RPMI8226 (cell line): ENCODE measurements at places on chromosomes 5 and 9.

GRCh38 chr9:124733964-124734740 is 37.0 kb downstream of the NR6A1 start:
- DNase-seq, result peak; percentile 19

- no peak for DNase-seq
These were observed 134.4 kb downstream of the MRPL36 start for GRCh38 chr5:1665231-1665630.

- no peak for DNase-seq
These were observed 362.8 kb upstream of the RPS23 start for GRCh38 chr5:82640916-82641315.

DNA sequence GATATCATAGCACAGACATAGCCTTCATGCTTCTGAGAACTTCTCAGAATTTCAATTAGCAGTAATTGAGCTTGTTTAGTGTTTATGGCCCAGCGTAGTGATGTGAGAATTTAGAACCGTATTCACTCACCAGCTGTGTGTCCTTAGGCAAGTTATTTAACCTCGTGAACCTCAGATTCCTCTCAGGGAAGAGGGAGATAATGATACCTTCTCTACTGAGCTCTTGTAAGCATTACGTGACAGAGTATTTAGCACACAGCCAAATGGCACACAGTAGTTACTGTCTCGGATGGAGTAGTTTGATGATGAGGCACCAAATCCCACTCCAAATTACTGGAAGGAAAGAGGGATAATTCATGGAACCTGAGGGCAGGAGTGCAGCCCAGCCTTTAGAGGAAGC is 429.3 kb downstream of the CCDC171 start:
- DNase-seq, result no peak

DNA sequence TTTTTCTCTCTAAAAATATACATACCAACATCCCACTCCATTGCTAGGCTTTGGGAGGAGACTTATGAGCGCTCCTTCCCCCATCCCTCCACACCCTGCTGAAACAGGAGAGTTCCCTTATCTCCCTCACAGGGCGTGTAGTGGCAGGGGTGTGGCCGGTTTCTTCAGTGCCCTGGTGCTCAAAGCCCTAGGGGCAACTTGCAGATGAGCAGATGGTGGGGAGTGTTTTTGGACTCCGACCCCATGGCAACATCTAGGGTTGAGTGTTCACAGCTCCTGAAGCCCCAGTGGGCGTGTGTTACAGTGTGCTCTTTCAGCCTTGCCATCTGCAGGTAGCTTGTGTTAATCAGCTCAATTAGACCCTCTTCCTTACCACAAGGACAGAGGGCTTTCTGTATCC is 409.5 kb downstream of the MAT2B start:
- DNase-seq, result no peak

- no peak for DNase-seq
These were observed 227.7 kb upstream of the PRR16 start for GRCh38 chr5:120236360-120236759.

DNA sequence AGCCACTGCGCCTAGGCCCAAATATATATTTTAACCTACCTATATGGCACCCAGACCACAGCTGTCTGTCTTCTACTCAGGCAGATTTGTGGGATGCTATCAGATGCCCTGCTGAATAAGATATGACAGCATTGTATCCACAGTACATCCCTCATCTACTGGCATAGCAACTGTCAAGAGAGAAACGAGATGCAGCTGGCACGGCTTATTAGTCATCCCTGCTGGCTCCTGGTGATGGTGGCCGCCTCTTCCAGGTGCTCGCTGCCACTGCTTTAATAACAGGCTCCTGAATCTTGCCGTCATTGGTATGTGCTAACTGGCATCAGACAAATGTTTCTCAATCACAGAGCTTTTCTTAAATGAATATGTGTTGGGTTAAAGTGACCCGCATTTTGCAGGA is 34.0 kb downstream of the B4GALT1 start:
- no peak for DNase-seq

DNA sequence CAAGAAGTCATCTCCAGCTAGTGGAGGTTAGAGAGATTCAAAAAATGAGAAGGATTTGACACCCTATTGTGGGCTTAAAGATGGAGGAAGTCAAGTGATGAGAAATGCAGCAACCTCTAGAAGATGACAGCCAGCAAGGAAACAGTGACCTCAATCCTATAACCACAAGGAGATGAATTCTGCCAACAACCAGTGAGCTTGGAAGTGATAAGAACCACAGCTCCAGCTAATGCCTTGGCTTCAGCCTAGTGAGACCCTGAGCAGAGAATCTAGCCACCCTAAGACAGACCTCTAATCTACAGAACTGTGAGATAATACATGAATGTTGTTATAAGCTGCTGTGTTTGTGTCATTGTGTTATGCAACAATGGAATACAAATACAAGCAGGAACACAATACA is 262.4 kb downstream of the GRIA1 start:
- no peak for DNase-seq

GRCh38 chr9:113737517-113738271 is 138.4 kb upstream of the ZNF618 start:
- peak; percentile 53 for DNase-seq

DNA sequence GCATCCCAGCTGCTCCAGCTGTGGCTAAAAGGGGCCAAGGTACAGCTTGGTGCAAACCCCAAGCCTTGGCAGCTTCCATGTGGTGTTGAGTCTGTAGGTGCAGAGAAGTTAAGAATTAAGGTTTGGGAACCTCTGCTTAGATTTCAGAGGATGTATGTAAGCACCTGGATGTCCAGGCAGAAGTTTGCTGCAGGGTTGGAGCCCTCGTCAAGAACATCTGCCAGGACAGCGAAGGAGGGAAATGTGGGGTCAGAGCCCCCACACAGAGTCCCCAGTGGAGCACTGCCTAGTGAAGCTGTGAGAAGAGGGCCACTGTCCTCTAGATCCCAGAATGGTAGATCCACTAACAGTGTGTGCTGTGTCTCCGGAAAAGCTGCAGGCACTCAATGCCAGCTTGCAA is 236.2 kb upstream of the ADRA1B start:
- DNase-seq, result no peak

DNA sequence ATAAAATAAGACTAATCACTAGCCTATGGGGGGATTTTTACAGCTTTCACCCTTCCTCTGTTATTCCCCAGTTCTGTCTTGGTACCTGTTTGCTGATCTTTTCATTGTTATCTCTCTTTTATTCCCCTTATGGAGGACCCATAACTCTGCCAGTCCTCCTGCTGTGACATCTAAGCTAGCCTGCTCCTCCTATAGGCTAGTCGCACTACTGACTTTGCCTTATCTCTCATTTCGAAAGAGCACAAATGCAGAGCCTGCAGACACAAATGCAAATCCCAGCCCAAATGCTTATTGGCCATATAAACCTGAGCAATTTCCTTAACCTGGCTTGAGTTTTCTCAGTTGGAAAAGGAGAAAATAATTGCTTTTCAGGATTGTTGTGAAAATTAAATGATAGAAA is 59.1 kb upstream of the CAMK4 start:
- DNase-seq, result no peak

GRCh38 chr5:6749026-6749716 is 35.9 kb downstream of the TENT4A start:
- no peak for DNase-seq

GRCh38 chr5:2375757-2376250 is 375.7 kb downstream of the IRX2 start:
- no peak for DNase-seq

GRCh38 chr9:104872656-104873488 is 55.1 kb downstream of the ABCA1 start:
- DNase-seq, result no peak

DNA sequence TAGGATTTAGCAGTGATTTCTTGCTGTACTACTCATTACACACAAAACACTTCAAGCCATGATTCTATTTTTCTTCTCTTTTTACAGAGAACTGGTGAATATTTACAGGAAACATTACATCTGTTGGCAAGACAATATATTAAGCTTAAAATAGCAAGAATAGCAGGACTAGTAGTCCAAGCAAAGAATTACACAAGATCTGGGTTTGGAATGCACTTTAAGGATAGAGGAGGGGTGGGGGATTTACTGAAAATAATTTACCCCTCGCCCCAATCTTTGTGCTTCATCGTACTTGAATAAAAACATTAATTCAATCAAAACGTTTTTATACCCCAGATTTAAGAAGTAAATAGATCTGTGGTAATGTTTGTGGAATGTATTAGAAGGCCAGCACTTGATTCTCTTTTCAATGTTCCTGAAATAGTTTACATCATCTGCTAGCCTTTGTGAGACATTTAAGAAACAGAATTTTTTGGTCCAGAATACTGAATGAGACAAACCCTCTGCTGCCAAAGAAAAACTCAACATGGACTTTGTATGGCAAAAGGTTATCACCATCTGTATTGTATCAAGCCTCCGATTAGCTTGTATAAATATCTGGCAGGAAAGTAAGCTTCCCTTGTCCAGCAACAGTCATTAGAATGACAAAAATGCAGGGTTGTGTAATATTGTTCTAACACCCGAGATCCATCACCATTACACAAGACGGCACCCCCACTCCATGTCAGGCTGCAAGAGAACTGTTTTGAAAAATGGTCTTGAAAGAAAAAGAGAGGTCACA is 23.8 kb downstream of the SVEP1 start:
- no peak for DNase-seq

DNA sequence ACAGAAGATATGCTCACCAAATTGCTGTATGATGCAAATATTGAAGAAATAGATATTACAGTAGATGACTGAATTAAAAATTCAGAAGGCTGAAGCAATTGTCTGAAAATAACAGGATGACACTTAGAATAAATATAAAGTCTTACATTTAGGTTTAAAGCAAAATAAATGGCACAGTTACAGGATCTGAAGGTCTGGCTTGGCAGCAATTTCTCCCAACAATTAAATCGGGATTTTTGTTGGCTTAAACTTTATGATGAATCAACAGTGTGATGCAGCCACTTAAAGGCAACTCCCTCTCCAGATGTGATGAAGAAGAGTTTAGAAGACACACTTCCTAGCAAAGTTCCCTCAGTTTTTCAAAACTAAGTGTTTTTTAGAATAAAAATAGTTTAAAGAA is 80.5 kb downstream of the NREP start:
- DNase-seq, result no peak

DNA sequence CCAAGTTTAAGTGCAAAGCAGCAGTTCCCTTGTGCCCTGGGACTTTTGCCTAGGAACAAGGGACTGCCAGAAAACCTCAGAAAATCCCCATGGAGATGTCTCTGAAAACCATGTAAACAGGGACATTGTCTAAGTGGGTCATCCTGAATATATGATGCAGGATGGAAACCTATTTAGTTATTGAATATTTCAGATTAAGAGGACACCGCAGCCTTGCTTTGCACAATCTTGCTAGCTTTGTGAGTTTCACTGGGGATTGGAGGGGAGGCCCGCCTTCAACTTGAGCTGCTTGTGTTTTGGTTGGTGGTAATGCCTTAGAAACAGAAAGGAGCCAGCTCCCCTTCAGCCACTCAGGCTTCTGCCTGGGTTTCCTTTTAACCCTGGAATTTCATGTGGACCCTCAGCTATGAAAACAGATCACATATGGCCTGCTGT is 112.8 kb downstream of the C9orf152 start:
- no peak for DNase-seq

DNA sequence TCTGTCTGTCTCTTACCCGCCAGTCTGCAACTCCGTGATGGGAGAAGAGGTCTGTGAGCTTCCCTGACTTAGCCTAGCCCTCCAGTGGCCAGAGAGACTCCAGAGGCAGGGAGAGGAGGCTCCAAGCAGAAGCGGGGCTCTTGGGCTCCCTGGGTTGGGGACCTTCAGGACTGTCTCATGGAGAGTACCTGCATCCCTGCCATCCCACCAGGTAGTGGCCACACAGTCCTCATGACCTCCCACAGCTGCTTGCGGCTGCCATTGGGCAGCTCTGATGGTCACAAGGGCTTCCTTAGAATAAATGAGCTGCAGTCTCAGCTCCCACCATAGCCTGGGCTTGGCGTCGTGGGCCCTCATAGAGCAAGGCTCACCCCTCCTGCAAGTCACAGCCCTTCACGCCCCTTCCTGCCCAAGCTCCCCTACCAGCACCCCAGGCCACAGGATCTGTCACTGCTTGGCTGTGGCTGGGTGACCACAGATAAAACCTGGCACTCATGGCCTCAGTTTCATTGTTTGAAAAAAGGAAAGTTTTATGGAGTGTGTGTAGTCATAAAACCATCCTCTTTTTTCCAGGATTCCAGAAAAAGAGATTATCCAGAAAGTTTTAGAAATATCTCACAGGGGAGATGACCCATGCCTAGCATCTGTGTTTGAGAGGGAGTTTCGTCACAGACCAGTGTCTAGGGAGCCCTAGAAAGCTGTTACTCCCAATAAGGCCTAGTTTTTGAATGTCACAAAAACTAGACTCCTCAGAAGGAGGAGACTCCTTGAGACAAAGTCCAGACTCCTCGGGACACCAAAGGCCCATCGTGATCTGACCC is 48.4 kb downstream of the PPARGC1B start:
- peak; percentile 19 for DNase-seq

GRCh38 chr5:84585218-84585617 is 200.5 kb upstream of the EDIL3 start:
- no peak for DNase-seq

GRCh38 chr5:60340965-60341471 is 358.9 kb downstream of the DEPDC1B start:
- DNase-seq, result no peak

GRCh38 chr5:137507150-137507549 is 8.0 kb upstream of the SPOCK1 start:
- no peak for DNase-seq

DNA sequence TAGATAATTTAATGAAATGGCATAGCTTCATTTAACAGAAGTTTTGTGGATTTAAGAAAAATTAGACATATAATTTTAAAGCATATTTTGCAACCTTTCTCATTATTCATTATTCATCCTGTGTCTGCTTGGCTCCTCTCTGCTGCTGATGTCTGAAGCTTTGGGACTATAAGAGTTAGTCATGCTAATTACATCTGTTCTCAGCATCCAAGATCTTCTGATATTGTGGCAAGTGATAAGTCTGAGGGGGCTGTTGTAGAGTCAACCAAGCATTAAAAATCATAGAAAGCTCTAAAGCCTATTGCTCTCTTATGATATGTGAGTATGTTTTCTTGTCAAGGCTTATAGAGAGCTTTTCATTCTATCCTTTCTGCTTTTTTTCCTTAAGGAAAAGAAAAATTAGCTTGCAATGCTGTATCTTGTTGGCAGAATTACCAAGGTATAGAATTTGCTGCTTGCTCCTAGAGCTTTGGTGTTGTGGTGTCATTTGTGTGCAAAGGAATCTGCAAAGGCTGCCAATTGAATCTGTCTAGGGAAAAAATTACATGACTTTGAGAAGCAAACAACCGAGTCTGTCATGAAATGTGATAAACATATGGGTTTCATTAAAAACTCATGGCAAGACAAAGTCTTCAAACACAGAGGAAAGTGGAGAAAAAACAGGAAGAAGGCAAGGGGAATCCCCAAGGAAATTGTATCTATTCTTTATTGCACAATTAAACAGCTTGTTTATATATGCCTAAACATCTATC is 156.1 kb upstream of the DAB2 start:
- DNase-seq, result no peak

- DNase-seq, result no peak
These were observed 54.1 kb downstream of the ARHGEF37 start for GRCh38 chr5:149635394-149635793.

- DNase-seq, result no peak
These were observed 52.2 kb downstream of the ROPN1L start for GRCh38 chr5:10493884-10494283.
